ENCODE measurements at places on chromosomes 13 and 19.

- DNase-seq: no peak
Observed at GRCh38 chr13:28609926-28610325, 49.0 kb upstream of the POMP start.

- DNase-seq: no peak
Observed at GRCh38 chr19:10776900-10777650, 58.9 kb downstream of the TMED1 start.

- DNase-seq: no peak
Observed at GRCh38 chr13:30295116-30295515, 12.2 kb downstream of the KATNAL1 start.

DNA sequence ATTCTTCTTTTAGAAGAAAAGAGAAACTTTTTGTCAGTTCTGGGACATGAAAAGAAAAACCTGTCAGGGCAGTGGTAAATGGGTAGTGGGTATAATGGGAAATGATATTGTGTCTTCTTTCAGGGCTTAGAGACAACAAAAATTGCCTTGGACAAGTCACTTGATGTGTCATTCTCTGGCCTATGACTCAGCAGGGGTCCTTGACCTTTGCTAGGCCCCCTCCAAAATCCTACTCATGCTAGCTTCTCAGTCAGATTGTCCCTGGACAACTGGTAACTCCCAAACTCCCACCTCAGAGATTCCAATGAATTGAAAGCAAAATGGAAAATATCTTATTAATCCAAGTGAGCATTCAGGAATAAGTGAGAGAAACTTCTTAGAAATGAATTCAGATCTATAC, 258.8 kb upstream of the SPRY2 start:
- no peak for DNase-seq

- no peak for DNase-seq
Observed at GRCh38 chr13:93744886-93745285, 518.3 kb downstream of the GPC6 start.

- no peak for DNase-seq
Observed at GRCh38 chr19:17775991-17776803, 18.7 kb upstream of the B3GNT3 start.

DNA sequence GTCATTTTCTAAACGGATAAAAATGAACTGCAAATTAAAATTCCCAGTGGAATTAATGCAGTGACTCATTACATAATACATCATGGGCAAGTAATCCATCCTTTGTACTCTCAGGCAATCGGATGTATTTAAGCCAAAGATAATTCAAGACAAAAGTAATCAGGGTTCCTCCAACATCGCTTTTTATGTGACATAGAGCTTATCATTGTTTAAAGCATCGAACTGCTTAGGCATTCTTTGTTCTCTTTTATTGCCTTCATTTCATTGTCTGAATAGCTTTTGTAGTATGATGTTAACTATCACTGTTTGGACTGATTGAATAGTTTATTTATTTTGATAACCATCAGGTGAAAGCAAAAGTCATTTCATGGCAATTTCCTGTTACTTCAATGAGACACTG, 209.4 kb downstream of the ITGBL1 start:
- no peak for DNase-seq

GRCh38 chr13:114027046-114027715, 53.3 kb upstream of the C13orf46 start:
- DNase-seq: no peak

DNA sequence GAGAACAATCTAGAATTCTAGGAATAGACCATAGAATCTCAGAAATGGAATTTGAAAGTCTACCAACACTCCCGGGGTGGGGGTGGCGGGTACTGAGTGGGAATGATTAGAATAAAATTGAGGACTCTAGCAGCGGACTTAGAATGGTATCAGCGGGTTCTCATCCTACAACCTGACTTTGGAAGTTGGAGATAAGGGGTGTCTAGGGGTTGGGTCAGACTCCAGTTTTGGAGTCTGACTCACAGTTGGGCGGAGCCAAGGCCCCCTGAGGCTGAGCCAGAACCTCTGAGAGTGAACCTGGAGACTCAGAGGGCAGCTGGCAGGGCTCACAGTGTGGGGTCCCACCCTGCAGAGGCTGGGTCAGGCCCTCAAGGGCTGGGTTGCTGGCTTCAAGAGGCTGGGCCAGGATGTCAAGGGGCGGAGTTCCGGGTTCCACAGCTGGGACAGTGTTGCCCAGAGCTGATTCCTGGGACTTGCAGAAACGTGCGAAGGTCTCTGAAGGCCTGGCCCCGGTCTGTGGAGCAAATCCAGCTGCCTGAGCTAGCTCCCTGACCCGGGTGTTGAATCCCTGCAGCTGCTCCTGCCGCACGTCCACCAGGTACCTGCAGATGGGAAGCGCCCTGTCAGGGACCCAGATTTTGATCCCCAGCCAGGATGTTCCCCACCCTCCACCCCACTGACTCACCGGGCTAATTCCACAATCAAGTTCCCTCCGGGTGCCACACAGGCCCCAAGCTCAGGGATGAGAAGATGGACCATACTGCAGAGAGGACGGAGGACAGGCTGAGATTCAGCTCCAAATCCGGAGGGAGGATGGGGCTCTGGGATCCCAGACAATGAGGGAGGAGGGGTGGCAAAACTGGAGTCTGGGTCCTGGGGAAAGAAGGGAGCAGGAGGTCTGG, 1.6 kb upstream of the TNNI3 start:
- no peak for DNase-seq

- no peak for DNase-seq
Observed at GRCh38 chr13:23621316-23621645, 51.1 kb downstream of the TNFRSF19 start.

DNA sequence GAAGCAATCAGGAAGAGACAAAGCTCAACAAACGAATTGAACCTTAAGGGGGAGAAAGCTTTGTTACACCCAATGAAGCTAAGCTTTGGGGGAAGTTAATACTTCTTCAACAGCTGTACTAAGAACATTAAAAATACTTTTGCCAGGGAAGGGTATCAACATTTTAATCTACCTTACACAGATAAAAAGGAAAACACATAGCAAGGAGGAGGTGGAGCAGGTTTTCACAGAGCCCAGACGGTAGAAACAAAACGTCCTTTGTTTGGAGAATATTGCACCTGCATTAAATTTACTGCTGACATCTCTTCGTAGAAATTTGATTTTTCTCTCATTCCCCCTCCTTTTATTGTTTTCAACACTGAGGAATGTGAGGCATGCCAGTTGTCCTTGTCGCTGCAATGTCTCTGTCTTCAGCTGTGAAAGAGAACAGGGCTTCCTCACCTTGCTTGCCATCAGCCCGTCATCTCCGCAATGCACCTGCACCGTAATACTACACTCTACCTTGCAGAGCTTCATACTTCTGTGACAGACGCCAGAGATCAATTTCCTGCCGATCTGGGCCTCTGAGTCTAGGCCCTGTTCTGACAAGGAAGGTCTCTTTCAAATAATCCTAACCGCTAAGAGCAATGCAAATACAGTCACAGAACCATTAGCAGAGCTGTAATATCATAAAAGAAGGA, 270.8 kb downstream of the SPRY2 start:
- DNase-seq: no peak

DNA sequence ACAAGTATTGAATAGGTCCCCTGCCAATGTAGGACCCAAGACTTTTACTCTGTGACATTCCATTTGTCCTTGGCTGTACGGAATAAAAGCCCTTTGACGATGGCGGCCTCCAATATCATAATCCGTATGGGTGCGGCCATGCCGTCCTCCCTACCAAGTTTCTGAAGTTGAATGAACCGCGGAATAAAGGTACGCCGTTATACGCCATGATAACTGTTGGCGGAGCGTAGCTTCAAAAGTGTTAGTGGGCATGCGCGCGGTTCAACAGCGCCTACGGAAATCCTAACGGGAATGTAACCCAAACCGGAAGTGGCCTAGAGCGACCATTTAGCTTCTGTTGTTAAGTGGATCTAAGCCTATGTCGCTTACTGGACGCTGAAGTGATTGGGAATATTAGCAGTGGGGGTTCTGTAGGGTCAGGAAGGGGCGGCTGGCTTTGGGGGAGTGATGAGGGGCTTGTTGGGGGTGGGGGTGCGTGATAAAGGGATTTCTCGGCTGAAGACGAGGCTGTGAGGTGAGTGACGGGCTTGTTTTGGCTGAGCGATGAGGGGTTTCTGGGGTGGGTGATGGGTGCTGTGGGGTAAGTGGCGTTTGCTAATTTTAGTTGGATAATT, at the start of gene ZNF175:
ZNF175 (plus strand) TSS at position 322 of the 614 bp plus-strand sequence. CDS start 2,047 bp downstream, outside the sequence.
- DNase-seq: peak; percentile 78

DNA sequence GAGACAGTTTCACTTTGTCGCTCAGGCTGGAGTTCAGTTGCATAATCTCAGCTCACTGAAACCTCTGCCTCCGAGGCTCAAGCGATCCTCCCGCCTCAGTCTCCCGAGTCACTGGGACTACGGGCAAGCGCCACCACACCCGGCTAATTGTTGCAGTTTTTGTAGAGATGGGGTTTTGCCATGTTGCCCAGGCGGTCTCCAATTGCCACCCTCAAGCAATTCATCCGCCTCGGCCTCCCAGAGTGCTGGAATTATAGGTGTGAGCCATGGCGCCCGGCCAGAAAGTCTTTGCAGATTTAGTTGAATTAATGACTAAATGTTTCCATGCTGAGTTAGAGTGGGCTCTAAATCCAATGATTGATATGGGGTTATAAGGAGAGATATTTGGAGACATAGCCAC, 4.5 kb upstream of the CADM4 start:
- DNase-seq: no peak

DNA sequence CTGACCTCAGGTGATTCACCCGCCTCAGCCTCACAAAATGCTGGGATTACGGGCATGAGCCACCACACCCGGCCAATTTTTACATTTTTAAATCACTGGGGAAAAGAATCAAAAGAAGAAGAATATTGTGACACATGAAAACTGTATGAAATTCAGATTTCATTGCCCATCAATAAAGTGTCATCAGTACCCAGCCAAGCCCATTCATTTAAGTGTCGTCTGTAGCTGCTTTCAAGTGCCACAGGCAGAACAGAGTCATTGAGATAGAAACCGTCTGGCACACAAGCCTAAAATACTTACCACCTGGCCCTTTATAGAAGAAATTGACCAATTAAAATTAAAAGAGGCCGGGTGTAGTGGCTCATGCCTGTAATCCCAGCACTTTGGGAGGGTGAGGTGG, 15.3 kb downstream of the COLGALT1 start:
- no peak for DNase-seq

GRCh38 chr19:1112268-1113029, 8.7 kb downstream of the GPX4 start:
- no peak for DNase-seq

DNA sequence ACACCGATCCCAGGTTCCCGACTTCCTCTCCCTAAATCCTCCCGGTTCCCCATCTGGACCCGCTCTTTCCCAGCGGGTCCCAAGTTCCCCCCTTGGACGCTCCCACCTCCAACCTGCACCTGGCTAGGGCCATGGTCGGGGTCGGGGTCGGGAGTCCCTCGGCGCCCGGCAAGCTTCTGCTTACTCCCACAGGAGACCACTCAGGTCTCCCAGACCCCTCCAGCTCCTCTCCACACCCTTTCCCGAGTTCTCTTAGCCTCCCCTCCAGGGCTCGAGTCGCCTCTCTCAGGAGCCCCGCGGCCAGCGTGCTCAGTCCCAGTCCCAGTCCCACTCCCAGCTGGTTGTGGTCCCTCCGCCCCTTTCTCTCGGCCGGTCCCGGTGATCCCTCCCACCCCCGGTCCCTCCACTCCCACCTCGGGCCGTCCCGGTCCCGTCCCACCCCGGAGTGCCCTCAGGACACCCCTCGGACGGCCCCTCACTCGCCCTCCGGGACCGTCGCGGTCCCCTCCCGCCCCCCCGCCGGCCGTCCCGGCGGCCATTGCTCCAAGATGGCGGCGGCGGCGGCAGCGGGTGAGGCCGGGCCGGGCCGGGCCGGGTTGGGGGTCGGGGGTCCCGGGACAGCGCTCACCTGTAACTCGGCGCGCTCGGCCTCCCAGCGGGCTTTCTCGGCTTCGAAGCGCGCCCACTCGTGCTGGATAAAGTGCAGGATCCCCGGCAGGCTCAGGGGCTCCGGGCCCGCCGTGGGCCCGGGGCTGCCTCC, at the start of gene FKRP:
FKRP (plus strand) TSS at position 537 of the 760 bp plus-strand sequence. CDS start 9,394 bp downstream, outside the sequence.
- DNase-seq: no peak

DNA sequence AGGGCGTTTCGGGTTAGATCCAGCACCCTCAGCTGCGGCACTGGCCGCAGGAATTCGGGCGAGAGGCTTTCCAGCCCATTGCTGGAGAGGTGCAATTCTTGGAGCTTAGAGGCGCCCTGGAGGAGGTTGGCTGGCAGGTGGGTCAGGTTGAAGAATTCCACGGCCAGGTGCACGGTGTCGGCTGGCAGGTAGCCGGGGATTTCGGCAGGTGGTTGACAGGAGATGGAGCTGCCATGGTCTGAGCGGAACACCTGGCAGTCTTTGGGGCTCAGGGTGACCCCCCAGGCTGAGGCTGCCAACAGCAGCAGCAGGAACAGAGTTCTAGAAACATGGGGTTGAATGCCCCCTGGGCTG, 1.3 kb downstream of the LRG1 start:
- no peak for DNase-seq

GRCh38 chr13:90613076-90613795, 734.3 kb upstream of the MIR17HG start:
- DNase-seq: no peak

GRCh38 chr19:1138121-1138520, 34.3 kb downstream of the GPX4 start:
- no peak for DNase-seq

DNA sequence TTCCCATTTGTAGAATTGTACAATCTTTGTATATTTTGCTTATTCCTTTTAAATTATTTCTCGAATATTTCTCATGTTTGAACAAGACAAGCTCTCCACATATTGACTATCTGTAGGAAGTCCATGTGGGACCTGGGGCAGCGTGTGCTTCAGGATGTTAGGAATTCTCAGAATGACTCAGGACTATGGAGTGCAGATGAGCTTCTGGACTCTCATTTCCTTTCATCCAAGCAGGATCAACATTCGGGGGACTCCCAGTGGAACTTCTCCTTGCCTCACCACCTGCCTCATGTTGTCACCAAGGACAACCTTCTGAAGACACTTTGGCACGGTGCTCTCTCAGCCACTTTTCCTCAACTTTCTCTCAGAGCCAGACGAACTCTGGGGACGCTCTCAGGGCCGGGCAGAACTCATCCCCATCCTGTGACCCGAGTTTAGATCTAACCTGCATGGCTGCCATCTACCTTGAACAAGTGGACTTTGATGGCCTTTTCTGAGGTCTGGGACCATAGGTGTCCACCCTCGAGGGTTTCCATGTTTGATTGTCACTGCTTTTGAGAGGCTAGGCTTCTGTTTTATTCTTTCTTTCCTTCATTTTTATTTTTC, 441.7 kb downstream of the IRS2 start:
- no peak for DNase-seq

DNA sequence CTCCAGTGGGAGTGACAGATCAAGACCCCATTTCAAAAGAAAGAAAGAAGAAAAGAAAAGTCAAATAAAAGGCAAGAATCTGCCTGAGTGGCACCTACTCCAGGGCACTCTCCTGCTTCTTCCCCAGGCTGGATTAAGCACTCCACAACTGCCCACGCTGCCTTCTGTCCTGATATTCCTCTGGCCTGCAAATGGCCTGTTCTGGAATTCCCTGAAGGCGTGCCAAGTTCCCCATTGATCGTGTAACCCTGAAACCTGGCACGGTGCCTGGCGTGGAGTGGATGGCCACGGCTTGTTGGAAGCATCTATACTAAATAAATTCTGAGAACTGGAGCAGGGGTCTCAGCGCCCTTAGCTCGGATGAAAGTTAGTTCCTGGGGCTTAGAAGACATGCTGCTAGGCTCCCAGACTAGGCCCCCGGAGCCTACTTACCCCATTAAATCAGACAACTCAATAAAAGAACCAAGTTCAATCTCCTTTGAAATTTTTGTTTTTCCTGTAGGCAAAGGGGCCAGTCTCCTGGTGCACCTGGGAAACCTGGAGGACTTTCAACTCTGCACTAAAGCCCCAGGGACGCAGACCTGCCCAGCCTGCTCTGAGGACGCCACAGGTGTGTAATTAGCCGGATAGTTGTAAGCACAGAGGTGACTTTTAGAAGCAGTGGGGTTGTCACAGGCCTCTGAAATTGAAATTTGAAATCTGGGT, 21.9 kb downstream of the ANKRD27 start:
- no peak for DNase-seq
